ENCODE measurements at places on chromosomes 4 and X.

DNA sequence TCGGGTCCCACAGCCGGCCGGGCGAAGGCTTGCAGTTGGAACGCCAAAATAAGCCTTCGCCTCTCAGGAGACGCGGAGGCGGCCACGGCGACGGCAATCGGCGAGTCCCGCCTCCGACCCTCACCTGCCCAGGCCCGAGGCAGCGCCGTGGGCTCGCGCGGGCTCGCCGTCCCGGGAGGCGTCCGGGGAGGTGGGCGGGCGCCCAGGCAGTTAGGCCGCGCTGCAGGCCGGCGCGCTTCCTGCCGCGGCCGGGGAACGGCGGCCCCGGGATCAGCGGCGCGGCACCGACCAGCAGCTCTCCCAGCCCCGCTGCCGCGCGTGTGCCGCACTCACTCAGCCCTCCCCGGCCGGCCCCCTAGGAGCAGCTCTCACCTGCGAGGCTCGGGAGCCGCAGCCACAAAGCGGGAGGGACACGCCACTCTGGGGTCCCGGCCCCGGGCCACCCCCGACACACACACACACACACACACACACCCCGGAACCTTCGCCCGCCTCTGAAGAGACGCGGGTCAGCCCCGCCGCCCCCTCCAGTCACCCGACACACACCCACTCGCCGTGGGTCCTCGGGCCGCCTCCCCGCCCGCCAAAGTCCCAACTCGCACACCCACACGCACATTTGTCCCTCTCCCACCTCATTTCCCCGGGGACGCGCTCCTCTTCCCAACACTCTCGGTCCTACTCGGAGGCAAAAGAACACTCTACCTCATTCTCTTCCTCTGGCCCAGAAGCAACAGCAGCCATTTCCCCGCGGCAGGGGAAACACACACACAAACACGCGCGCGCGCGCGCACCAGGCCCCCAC, at the start of gene CNOT6L:
TSS of gene CNOT6L (minus strand) at position 767 of the 802 bp plus-strand sequence. CDS start at position 707, 60 bp downstream.
- peak; percentile 26 for DNase-seq

DNA sequence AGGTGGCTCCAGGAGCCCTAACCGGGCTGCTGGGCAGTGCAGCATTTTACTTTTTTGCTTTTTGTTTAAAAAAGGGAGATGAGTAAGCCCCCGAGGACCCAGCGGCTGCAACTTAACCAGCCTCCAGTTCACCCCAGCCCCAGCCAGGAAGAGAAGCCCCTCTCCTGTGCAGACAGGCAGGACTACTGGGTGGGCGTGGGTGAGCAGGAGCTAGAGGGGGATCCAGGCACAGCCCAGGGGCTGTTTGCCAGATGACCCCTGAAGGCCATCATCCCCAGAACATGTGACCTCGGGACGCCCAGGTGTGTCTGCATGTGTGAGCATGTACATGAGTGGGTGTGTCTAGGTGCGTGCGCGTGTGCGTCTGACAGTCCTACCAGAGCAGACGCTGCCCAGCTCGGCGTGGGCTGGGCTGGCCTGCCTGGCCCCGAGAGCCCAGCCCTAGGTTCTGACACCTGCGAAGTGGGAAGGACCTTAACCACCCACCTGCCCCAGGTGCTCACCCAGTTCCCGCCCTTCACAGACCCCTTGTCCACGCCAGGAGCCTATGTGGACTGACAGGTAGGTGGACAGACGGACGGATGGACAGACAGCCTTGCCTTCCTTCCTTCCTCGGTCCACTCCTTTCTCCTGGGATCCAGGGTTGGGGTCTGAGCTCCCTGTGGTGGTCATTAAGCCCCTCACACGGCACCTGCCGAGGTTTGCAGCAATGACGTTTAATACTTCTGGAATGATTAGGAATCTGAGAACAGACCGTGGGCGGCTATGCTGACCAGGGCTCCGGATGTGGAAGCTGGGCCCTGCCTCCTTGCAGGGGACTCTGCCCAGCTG, 7.8 kb upstream of the HAUS3 start:
- no peak for DNase-seq

DNA sequence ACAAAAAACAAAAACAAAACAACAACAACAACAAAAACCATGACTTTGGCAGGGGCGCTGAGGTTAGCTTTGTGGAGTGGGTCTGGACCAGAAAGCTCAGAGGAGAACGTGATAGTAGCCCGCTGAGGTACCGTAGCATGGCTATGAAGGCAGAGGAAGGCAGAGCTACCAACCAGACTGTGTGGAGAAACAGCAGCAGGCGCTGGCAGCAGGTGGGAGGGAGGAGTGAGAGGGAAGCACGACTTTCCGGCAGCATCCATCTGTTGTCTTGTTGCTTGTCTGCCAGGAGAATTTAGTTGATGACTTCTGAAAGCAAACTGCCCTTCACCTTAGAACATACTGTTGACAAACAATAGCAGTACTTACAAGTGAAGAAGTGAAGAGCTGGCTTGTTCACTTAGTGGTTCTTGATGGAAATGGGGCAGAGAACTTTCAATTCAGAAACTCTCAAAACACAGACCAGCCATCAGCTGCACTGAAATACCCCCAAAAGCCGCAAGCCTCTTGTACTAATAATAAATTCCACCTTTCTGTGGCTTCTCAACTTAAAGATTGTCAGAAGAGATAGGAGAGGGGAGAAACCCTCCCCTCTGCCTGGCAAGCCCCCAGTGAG, 447.2 kb downstream of the SLITRK2 start:
- no peak for DNase-seq

DNA sequence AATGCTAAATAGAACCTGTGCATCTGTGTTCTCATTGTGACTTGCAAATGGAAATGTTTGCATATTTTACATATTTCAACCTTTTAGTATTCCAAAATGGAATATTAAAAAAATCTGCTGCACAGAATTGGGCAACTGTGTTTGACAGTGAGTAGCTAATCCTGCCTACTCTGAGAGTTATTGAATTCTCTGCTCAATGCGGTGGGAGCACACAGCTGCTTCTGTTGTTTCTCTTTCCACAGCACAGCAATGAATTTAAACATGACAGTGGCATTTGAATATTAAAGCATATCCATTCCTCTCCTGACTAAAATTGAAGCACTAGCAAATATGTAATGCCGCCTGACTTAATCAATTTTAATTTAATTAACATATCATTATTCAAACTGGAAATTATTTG, 366.6 kb downstream of the GASK1B start:
- no peak for DNase-seq

GRCh38 chrX:9856588-9856987, 70.4 kb downstream of the SHROOM2 start:
- no peak for DNase-seq

All from NCI-H2081 (cell line).